ENCODE measurements at places on chromosomes 13 and 19.
A peak's percentile ranks its signal among the peaks of the same experiment; 100 is the strongest.

GRCh38 chr19:4319067-4319718 lies 14.8 kb downstream of the FSD1 start:
- DNase-seq, result peak; percentile 3

DNA sequence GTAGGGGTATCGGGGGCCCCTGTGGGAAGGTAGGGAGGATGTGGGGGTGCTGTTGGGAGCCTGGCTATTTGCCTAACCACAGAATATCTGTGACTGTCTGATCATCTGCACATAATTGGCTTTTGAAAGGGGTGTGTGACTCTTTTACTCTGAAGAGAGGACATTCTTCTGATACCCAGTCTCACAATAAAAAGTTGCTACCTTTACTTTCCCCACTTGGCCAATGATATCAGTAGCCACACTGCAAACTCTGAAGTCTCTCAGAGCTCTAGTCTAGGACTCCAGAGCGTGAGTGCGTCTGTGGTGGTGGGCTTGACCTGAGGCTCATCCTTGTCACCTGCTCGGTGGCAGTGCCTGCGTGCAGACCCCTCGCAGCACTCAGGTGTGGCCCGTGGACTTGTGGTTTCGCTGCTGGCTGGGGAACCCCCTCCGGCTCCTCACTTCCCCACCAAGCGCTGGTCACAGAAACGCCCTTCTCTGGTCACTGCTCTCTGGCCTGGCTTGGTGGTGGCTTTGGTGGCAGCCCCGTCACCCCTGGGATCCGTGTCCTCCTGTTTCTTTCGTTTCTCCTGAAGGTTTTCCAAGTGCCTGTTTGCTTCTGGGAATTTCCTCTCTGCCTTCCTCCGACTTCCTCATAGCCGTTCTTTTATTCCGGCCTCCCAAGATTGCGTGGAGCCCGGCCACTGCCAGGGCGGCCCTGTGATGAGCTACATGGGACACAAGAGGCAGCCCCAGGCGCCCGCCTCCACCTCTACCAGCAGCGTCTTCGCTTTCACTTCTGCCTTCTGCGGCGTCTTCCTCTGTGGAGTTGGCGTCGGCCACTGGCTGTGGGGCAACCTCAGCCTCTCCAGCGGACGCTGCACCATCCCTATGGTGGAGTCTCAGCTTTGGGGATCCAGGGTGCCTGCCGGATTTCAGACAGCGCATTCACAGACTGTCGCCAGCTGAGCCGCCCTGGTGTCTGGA lies 78.0 kb downstream of the ATP11A start:
- peak; percentile 75 for DNase-seq

GRCh38 chr19:13350072-13350471 lies 156.2 kb downstream of the CACNA1A start:
- no peak for DNase-seq

DNA sequence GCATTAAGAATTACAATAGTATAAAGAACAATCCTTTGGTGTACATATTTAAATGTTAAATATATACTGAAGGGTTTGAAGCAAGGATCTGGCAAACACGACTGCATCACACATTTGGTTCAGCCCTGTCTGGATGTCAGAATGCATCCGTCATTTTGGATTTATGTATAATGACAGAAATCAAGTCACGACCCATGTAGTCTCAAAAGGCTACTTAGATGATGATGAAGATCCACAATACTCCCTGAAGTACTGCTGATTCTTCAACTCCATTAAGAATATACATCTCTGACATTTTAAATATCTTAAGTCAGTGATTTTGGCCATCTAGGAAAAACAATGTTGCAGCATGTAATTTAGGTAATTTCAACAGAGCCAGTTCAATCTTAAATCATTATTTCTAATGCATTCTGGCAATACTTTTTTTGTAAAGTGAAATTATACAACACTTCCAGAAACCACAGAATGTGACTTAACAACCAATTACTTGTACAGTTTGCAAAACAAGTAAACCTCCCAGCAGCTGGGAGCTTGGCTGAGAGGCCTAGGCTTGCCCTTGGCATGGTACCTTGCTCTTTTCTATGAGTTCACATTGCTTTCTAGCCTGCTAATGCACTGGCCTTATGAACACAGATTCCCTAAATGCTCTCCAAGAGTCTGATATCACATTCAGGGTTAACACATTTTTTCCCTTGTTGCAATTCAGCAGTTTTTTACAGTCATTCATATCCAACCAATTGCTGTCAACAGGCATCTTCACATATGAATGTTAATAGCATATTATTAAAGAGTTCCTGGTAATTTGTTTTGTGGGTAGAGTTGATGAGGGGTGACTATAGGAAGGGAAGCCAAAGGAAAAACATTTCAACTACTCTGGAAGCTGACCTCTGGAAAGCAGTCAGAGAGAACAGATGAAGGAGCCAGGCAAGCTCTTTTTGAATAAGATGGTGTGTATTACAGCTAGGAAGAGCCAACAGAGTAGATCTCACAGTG lies 175.2 kb downstream of the ENOX1 start:
- no peak for DNase-seq

GRCh38 chr13:39451301-39451700 lies 151.7 kb downstream of the LHFPL6 start:
- DNase-seq, result no peak

DNA sequence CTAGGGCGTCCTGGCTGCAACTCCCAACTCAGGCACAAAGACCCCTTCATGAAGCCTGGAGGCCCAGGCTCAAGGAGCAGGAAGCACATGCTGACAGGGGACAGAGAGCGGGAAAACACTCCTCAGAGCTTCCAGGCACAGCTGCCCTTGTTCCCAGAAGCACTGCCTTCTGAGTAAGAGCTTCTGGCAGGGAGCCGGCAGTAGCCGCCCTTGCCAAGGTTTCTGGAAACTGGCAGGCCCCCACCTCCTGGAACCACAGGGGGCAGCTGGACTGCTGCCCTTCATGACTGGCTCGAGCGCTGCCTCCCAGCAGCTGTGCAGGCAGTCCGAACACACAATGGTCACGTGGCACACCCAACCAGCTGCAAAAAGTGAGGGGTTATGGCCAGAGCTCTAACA lies 33.6 kb upstream of the EPHX3 start:
- DNase-seq, result no peak

GRCh38 chr13:113088691-113089020 lies 16.9 kb upstream of the F7 start:
- no peak for DNase-seq

DNA sequence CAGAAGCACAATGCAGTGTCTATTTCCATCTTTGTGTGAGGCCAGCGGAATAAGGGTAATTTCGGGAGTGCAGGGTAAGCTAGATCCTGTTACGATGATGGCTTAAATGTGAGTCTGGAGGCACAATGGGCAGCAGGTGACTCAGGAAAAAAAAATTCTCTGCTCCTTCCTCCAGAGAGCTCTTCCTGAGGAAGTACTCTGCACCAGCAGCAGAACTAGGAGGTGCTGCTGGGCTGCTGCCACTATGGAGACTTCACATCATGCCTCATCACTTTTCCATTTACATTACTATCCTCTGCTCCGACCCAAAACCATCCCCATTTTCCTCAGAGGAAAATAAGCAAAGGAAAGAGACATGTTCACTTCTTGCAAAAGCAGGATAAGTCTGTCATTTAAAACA lies 282.0 kb downstream of the DNAJC15 start:
- DNase-seq, result no peak

- DNase-seq, result no peak
Measured at GRCh38 chr13:39567569-39567968, 35.4 kb downstream of the LHFPL6 start.

DNA sequence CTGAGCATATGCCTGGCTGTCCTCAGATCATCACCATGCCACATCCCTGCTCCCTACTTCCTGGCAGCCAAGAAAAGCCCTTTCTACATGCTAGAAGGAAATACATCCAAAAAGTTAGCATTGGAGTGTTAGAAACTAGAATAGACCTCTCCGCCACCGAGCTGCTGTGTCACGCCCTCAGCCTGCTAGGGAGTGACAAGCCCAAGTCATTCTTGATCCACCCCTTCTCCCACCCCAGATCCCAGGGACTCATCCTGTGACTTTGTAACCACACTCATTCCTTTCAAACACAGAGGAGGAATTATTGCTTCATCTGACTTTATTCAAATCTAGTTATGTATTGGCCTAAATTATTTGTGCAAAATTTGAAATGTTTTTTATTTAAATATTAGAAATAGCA lies 45.3 kb downstream of the POLR1D start:
- DNase-seq, result no peak

- no peak for DNase-seq
Measured at GRCh38 chr13:94878602-94879165, 166.3 kb upstream of the SOX21 start.

DNA sequence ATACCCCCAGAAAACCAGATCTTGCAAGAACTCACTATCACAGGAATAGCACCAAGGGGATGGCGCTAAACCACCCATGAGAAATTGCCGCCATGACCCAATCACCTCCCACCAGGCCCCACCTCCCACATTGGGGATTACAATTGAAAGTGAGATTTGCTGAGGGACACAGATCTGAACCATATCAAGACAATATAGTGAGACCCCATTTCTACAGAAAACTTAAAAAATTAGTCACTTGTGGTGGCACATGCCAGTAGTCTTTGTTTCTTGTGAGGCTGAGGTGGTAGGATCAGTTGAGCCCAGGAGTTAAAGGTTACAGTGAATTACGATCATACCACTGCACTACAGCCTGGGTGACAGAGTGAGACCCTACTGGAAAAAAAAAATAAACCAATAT lies 9.7 kb downstream of the DNAJC15 start:
- no peak for DNase-seq

Measured in GM10248 (cell line).